ENCODE measurements at places on chromosomes 7 and 10.
A peak's percentile ranks its signal among the peaks of the same experiment; 100 is the strongest.

GRCh38 chr10:5945190-5945509 is 32.2 kb downstream of the IL15RA start:
- no peak for DNase-seq

DNA sequence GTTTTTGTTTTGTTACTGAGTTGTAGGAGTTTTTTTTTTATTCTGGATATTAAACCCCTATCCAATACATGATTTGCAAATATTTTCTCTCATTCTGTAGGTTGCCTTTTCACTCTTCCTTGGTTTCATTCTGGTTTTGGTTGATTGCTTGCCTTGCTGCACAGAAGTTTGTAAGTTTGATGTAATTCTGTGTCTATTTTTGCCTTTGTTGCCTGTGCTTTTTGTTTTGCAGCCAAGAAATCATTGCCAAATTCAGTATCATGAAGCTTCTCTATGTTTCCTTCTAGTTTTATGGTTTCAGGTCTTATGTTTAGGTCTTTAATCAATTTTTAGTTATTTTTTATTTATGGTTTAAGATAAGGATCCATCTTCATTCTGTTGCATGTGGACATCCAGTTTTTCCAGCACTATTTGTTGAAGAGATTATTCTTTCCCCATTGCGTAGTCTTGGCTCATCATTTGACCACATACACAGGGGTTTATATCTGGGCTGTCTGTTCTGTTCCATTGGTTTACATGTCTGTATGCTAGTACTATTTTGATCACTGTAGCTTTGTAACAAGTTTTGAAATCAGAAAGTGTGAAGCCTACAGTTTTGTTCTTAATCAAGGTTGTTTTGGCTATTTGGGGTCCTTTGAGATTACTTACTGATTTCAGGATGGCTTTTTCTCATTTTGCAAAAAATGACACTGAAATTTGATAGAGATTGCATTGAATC is 26.4 kb downstream of the BMPR1A start:
- no peak for DNase-seq

GRCh38 chr10:78907551-78908211 is 161.1 kb upstream of the ZMIZ1 start:
- peak; percentile 53 for DNase-seq

DNA sequence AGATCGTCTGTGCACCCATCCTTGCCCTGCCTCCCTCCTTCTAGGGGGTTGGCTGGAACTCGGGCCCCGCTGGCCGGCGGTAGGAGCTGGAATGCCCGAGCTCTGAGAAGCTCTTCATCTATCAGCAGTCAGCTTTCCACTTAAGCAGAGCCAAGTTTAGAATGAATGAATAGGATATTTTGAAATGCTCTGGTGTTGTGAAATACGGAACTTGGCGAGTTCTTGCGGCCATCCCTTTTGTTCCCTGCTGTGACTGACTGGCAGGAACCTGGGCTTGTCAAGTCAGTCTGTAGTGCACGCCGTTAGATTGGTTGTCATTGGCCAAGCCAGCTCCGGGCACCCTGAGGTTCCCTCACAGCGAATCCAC is 33.3 kb downstream of the FOXK1 start:
- DNase-seq, result no peak

GRCh38 chr10:3782146-3782450 is 2.9 kb downstream of the KLF6 start:
- no peak for DNase-seq

GRCh38 chr7:120842121-120842621 is 15.8 kb downstream of the TSPAN12 start:
- peak; percentile 69 for DNase-seq

- no peak for DNase-seq
Measured at GRCh38 chr7:43726466-43726865, 2.9 kb downstream of the COA1 start.

DNA sequence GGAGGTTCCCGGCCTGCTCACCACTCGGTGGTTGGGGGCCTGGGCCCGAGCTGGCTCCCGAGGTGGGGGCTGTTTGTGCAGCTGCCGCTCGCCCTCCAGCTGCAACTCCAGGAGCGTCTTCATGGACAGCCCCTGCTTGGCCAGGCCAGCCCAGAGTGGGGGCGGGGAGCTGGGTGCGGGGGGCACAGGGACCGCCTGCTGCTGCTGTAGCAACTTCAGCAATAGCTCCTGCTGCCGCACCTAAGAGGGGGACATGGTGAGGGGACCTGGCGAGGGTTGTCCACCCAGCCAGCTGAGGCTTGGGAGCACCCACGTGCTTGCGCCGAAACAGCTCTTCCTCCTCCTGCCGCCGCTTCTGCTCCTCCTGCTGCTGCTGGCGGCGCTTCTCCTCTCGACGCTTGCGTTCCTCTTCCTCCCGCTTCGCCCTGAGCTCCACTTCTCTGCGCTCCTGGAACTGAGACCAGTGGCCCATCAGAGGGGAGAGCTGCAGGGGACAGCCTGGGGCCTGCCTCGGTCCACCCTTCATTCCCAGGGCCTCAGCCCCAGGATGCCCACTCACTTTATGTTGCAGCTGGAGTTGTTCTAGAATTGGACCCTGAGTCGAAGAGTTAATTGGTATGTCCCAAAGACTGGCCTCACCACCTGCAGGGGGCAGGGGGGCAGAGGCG is 9.6 kb downstream of the GNB2 start:
- no peak for DNase-seq
